ENCODE measurements at places on chromosomes 7 and 10. TPM values are rescaled to one million over a fixed set of nuclear protein-coding genes. Genes with fewer than 3 reads are reported as not detected.

TFEC gene
- 37.6 TPM for polyA plus RNA-seq

IL2RA gene
- not detected for polyA plus RNA-seq

UTF1 gene
- not detected for polyA plus RNA-seq

LRRC61 gene
- polyA plus RNA-seq = 30.2 TPM

CYP26C1 gene
- polyA plus RNA-seq = 0.16 TPM

Data from renal cortex interstitium (tissue), 15 donors.